ENCODE measurements at places on chromosomes 7 and 10. TPM values are rescaled to one million over a fixed set of nuclear protein-coding genes. Genes with fewer than 3 reads are reported as not detected.

STEAP2 gene
- polyA plus RNA-seq: 1.8 TPM

MBLAC1 gene
- 0.94 TPM for polyA plus RNA-seq

ABLIM1 gene
- 52.5 TPM for polyA plus RNA-seq

HGF gene
- 11.9 TPM for polyA plus RNA-seq

STOX1 gene
- polyA plus RNA-seq: 1.6 TPM

DNA sequence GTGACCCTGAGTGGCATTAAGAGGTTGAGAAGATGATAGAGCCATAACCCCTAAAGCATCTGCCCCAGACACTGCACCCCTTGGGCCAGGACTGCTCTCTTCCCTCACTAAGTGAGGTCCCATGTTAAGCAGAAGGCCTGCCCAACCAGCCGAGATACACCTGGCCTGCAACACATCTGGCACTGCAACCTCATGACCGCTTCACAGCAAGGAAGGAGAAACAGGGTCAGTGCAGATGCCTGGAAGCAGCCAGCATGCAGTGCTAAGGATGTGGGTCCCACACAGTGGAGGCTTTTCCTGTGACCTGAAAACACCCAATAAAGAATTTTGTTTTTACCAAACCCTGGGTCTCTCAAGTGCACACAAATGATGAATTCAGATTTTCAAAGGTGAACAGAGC lies 7.4 kb downstream of the NOD1 start:
- DNase-seq: no peak

DNA sequence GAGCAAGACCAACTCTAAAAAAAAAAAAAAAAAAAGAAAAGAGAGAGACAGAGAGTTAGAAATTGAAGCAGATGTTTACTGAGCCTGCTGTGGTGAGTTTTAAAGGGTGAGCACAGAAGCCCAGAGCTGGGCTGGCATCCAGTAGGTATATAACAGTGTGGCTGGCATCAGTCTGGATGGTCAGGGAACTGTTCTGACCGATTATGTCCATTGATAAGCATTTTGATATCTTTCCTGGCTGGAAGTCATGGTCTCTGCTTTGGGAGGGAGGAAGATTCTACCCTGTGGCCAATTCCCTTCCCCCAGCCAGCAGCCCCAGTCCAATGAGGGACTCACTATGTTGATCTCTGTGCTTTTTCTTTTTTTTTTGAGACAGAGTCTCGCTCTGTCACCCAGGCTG lies 65.2 kb upstream of the PODXL start:
- DNase-seq: no peak

- DNase-seq: peak; percentile 89
These were observed 24.2 kb downstream of the TACR2 start for GRCh38 chr10:69392481-69393000.

- DNase-seq: no peak
These were observed 49.7 kb upstream of the TM9SF3 start for GRCh38 chr10:96636551-96636950.

GRCh38 chr7:131225619-131226513 lies 101.8 kb upstream of the MKLN1 start:
- DNase-seq: no peak

GRCh38 chr10:63114031-63114814 lies 18.9 kb upstream of the NRBF2 start:
- DNase-seq: peak; percentile 86

DNA sequence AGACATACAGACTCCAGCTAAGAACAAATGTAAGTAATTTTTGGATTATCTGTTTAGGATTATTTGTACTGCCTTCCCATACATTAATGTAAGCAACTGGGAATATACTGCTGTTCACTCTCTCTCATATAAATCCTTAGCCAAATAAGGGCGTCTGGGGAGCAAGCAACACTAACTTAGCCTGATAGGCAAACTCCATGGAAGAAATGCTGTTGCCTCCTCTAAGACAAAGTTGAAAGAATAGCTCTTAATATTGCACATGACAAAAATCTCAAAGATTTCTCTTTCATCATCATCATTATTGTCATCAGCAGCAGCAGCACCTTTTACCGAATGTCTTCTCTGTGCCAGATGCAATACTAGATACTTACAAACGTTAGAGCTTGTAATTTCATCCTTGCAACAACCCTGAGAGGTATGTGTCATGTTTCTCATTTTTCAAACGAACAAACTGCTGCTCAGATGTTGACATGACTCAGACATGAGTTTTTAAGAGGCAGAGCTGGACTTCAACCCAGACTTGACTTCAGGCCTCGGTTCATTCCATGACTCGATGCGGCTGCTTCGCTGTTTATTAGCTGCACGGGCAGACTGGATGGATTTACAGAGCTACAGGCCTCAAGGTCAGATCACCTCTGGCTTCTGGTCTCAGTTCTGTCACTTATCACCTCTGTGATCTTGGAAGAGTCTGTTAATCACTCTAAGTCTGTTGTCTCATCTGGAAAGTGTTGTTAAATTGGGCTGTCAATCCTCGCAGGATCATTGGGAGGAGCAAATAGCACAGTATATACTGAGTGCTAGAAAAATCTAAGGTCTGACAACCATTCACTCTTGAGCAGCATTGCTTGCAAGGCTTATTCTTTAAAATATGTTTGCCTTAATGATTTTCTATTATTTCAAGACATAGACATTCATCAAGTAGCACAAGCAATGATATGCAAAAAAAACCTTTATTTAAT lies 126.3 kb upstream of the CELF2 start:
- DNase-seq: peak; percentile 69

DNA sequence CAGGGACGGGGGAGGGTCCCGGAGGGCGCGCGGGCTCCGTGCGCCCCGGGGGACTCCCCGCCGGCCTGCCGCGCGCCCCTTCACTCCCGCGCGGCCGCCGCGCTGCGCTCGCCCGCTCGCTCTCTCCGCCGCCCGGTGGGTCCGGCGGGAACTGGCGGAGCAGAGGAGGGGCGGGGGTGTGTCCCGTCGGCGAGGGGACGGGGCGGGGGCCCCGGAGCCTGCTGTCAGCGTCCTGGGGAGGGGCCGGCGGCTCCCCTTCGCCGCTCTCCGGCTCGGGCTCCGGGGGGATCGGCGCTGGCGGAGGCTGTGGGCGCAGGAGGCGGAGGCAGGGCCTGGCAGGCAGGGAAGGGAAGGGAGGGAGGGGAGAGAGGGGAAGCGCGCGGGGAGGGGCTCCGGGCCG lies at the start of gene SH3PXD2A:
Gene SH3PXD2A (minus strand): TSS at position 153 of the 400 bp plus-strand sequence. CDS start 310 bp downstream, outside the sequence.
- peak; percentile 66 for DNase-seq

DNA sequence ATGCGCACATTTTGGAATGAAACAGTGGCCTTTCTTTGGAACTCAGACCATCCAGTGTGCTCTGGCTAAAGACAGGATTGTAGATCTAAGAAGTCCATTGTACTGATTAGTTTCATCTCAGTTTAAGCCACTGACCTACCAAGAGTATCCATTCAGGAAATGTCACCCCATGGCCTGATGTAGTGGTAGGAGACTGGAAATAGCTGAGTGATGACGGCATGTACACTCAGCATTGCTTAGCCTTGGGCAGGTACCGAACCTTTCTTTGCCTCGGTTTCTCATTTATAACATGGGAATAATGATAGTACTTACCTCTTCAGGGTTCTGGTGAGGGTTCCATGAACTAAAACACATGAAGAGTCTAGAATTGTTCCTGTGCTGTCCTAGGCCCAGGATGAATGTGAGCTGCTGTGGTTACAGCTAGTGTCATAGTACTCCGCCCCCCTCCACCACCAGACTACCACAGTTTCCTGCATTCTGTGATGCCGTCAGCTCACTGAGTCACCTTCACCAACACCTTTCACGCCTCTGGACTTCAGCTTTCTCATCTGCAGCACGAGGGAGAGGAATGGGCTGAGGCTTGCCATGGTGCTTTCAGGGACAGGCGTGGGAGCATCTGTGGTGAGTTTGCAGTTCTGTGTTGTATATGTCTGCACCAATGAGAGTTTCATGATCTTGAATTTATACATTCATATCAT lies 484.0 kb upstream of the GALNT17 start:
- DNase-seq: peak; percentile 43

Data from muscle of back (tissue), 13 donors.